ENCODE measurements at places on chromosomes 11 and 22.

DNA sequence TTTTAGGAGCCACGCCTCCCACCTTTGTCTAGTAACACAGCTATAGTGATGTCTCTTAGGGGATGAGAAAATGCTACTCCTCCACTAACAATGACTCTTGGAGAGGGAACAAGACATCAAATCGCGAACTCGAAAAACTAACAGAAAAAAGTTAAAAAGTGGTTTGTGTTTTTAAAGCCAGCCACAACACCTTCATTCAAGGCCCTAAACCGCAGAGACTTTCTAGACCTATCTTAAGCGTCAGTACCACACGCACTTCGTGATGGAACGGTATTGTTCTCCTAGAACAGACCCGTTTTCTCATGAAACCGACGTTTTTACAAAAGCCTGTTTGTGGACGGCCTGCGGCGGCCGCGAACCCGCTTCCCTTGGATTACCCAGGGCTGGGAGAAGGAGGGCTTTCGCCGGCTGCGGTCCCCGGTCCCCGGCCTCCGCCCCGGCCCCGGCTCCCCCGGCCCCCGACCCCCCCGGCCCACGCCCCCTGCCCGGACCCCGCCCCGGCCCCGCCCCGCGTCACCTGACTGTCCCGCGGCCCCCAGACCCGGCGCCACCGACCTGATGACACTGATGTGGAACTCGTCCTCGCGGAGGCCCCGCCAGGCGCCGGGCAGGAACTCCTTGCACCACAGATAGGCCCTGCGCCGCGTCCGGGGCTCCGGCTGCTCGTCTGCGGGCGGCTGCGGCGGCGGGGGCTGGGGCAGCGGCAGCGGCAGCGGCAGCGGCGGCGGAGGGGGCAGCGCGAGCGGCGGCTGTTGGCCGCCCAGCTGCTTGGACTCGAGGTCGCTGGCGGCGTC lies 718 bp downstream of the CHKA start:
- peak; percentile 46 for DNase-seq

DNA sequence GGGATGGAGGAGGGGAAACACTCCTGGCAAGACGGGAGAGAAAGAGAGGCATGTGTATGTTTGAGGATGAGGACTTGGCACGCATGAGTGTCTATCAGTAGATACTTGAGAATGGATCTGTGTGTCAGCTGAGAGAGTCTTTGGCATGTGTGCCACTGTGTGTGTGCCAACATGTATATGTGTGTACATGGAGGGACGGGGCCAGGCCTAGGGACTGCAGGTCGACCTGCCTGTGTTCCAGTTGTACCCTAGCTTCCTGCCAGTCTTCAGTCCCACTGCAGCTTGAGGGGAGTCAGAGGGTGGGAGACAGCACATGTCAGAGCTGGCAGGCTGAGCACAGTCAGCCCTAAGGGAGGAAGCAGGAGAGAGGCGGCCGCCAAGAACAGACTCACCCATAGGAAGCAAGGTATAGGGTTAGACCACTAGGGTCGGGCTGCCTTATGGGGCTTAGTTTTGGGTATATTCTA lies 5.6 kb downstream of the CLCF1 start:
- no peak for DNase-seq

GRCh38 chr11:75731095-75731494 lies 13.5 kb downstream of the MOGAT2 start:
- no peak for DNase-seq

GRCh38 chr11:65225279-65226102 lies 36.3 kb upstream of the POLA2 start:
- DNase-seq = peak; percentile 42

DNA sequence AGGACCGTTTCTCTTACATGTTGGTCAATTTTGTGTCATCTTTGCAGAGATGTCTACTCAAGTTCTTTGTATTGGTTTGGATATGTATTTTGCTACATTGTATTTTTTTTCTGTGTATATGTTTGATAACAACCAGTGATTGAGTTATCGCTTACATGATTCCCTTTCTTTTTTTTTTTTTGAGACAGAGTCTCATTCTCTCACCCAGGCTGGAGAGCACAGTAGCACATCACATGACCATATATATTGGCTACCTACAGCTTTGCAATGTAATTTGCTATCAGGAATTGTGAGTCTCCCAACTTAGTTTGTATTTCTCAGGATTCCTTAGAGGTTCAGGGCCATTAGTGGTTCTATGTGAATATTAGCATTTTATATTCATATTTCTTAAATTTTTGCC lies 59.5 kb downstream of the LRRC74B start:
- DNase-seq = no peak

DNA sequence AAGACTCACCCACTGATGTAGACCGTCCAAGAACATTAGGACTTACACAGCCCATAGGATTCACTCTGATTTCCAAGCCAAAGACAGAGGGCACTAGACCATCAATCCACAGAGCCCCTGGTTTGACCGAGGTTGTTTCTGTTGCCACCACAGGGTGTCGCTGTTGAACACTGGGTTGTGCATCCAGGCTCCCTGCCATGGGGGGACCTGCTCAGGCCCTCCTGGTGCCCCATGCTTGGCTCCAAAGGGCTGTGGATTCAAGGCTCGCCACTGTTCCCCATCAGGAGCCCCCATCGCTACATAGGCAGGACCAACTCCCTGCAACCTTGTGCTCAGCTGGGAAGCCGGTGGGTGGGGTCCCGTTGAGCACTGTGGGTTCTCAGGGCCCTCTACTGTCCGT lies 128.0 kb upstream of the ANO1 start:
- DNase-seq = peak; percentile 8

DNA sequence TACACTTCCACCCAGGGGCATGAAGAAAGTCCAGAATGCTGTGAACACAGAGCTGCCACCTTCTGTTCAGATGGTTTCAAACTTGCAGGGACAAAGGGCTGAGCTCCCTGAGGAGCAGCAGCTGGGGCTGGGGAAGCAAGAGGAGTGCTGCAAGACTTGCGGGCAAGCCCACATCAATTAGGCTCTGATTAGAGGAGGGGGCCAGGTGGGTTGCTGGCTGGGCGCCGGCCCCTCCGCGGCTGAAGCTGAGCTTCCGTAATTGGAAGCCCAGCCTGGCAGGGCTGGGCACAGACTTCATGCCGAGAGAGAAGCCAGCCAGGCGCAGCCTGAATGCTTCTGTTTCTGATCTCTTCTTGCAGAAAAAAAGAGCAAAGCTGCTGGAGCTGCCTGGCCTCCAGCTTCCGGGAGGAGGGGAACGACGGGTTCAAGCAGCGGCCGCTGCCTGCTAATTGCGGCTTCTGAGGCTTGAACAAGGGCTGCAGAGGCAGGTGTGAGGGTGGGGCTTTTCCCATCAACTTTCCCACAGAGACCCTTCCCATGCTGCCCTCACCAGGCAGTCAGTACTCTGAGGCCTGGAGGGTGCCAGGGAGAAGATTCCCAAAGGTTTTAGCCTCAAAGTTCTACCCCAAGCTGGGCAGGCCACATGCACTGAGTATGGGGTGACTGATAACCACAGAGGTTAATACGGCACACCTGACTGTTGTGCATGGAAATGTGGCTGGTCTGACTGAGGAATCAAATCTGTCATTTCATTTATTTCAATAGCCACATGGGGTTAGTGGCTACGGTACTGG lies 91.1 kb upstream of the LMO1 start:
- no peak for DNase-seq

GRCh38 chr22:50674606-50675552 lies 2.3 kb downstream of the SHANK3 start:
- DNase-seq = no peak

- no peak for DNase-seq
These were observed 33.7 kb downstream of the MRGPRX2 start for GRCh38 chr11:19026862-19027261.

DNA sequence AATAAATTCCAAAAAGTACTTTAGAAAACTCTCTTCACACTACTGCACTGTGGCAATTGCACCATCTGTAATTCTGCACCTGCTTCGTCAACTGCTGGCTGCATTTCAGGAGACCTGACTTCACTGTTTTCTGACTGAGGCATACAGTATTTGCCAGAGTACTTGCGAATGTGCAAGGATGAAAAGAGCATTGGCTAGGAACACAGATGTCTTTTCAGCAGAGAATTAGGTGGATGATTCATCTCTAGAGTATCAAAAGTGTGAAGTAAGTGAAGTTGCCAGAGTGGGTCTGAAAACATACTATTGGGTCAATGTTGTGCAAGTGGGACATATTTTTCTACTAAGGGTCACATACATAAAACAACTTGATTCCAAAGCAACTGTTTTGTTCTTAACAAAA lies 427.5 kb upstream of the CCDC90B start:
- no peak for DNase-seq

DNA sequence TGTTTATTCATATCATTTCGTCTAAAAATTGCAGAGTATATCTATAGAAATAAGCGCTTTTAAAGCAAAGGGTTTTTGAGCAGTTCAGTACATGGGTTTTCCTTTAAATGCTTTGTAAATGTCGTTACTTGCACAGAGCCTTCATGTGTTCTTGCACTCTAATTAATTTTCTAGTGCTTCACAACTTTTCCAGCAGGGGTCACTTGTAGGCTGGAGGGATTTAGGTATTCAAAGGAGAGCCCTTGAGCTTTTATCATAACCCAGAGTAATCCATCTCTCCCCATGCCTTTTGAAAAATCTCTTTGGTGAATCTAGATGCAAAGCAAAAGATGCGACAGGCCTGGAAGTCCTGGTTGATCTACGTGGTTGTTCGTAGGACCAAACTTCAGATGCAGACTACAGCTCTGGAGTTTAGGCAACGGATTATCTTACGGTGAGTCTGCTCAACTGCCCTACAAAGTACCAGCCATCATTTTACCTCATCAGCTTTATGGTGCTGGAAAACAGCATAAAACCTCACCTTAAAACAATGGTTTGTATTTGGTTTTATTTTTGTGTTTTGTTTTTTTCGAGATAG lies 60.4 kb downstream of the SFI1 start:
- peak; percentile 55 for DNase-seq

DNA sequence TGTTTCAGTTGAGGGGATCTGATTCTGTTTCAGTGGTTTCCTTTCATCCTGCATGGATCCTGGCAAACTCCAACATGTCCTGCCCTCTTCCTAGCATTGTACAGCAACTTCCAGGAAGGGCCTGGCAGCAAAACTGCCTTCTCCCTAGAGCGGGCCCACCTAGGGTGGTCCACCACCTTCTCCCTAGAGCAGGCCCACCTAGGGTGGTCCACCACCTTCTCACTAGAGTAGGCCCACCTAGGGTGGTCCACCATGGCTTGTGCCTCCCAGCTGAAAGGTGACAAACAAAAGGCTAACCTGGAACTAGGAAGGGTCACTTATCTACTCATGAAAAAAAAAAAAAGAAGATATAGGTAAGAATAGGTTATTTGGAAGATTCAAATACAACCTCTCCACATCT lies 92.2 kb downstream of the NTM start:
- no peak for DNase-seq

GRCh38 chr11:8728563-8728962 lies 46.0 kb downstream of the RPL27A start:
- no peak for DNase-seq
